ENCODE measurements at places on chromosomes 16 and 17.
A peak's percentile ranks its signal among the peaks of the same experiment; 100 is the strongest.

DNA sequence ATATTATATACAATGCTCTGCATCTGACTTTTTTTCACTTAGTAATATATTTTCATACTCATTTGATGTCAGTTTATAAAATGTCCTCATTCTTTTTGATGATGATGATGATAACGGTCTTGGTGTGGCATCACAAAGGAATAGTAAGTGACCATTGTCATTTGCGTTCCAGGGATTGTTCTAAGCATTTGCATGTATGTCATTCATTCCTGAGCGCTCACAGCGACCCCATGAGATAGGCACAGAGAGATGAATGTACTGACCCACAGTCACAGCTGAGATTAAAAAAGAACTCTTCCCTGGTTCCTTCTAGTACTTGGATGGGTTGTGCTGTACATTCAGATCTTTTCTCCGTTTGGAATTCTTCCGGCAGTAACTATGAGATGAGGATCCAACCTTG lies 21.2 kb upstream of the MSI2 start:
- no peak for DNase-seq

DNA sequence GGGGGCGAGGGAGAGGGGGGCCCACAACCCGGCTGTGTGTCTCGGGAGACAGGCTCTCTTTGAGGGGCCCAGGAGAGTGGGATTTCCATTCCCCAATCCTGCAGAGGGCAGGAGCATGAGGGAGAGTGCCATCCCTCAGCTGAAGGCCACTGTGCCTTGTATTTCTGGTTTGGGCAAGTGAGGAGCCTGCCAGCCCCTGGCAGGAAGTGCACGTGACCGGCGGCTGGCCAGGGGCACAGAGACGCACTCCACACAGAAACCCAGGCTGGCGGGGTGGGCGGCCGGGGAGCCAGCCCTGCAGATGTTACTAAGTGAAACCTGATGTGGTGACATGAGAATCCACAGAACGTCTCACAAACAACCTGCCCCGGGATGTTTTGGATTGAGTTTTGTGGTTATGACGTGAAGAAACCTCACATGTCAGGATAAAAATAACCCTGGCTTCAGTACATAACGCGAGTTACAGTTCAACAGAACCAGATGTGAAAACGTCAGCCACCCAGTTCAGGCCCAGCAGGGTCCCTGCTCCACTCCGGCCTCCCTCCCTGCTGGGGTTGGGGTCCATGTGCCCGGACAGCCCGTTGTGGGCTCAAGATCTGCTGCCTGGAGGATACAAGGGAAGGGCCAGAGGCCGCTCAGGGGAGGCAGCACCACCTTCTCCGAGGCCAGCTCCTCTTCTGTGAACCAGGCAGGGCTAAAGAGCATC lies 51.7 kb upstream of the MTSS2 start:
- peak; percentile 95 for DNase-seq

GRCh38 chr16:78137782-78138616 lies 38.5 kb downstream of the WWOX start:
- DNase-seq = no peak

GRCh38 chr16:13956635-13957196 lies 36.8 kb downstream of the ERCC4 start:
- DNase-seq = no peak

GRCh38 chr17:80070375-80071115 lies 30.8 kb upstream of the GAA start:
- DNase-seq = no peak
